Vagina (tissue), 2 donors: ENCODE measurements at places on chromosomes 13 and 19.

- DNase-seq = no peak
These were observed 9.9 kb downstream of the MYDGF start for GRCh38 chr19:4660181-4660791.

DNA sequence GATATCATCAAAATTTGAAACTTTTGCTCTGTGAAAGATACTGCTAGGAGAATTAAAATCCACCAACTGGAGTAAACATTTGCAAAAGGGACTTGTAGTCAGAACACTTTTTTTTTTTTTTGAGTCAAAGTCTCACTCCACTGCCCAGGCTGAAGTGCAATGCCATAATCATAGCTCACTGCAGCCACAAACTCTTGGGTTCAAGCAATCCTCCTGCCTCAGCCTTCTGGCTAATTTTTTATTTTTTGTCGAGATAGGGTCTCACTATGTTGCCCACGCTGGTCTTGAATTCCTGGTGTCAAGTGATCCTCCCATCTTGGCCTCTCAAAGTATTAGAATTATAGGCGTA is 9.7 kb downstream of the ELAVL1 start:
- no peak for DNase-seq

- DNase-seq = peak; percentile 83
These were observed 1.7 kb downstream of the MIER2 start for GRCh38 chr19:342801-343421.

- no peak for DNase-seq
These were observed 2.6 kb upstream of the PSG4 start for GRCh38 chr19:43207991-43208390.

DNA sequence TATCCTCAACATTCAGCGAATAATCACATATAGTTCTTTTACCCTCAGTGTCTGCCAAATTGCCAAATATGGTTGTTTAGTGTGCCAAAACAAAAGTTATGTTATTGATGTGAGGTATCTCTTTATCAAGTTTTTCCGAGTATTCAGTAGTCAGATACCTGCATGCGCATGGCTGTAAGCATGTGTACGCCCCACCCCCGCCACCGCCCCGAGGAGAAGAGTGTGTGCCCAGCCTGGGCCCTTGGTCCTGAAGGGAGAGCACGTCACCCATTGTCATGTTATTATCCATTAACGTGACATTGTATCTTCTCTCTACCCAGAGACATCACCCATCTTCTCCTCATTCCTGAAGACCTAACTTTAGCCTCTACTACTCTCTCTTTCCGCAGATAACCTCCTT is 147.0 kb downstream of the SHISA2 start:
- DNase-seq = no peak

GRCh38 chr13:39144941-39145533 is 106.8 kb downstream of the NHLRC3 start:
- DNase-seq = no peak

GRCh38 chr13:23966221-23966690 is 69.0 kb upstream of the C1QTNF9B start:
- DNase-seq = no peak

DNA sequence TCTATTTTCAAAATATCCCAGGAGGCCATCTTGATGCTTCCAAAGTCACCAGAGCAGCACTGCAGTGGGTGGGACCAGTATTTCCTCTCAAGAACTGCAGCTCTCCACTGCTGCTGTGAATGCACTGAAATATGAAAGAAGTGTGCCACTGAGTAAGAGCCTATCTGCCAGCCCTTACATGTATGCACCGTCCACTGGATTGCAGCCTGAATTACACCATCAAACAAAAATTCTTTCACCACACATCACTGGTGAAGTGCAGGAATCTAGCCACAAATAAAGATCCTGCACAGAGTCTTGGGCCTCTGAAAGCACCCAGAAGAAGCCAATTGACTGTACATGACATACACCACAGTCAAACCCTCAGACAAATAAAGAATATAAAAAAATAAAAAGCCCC is 249.0 kb downstream of the LHFPL6 start:
- no peak for DNase-seq

DNA sequence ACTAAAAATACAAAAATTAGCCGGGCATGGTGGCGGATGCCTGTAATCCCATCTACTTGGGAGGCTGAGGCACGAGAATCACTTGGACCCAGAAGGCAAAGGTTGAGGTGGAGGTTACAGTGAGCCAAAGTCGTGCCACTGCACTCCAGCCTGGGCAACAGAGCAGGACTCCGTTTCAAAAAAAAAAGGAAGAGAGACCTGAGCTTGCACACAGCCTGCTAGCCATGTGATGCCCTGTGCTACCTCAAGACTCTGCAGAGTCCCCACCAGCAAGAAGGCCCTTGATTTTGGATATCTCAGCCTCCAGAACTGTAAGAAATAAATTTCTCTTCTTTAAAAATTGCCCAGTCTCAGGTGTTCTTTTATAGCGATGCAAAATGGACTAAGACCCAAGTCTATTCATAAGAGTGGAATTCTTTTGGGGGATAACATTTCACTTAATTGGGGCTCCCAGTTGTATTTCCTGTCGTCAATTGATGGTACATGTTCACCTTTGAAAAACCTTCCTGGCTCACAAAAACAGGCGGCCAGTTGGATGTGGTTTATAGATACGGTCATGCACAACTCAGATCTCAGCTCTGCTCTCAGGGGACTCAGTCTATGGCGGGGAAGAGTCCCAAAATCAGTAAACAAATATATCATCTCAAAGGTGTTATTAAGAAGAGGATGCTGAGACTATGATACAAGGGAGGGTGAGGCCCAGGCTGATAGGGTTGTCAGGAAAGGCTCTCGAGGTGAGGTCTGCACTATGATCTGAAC is 2.4 kb upstream of the CHERP start:
- DNase-seq = no peak

DNA sequence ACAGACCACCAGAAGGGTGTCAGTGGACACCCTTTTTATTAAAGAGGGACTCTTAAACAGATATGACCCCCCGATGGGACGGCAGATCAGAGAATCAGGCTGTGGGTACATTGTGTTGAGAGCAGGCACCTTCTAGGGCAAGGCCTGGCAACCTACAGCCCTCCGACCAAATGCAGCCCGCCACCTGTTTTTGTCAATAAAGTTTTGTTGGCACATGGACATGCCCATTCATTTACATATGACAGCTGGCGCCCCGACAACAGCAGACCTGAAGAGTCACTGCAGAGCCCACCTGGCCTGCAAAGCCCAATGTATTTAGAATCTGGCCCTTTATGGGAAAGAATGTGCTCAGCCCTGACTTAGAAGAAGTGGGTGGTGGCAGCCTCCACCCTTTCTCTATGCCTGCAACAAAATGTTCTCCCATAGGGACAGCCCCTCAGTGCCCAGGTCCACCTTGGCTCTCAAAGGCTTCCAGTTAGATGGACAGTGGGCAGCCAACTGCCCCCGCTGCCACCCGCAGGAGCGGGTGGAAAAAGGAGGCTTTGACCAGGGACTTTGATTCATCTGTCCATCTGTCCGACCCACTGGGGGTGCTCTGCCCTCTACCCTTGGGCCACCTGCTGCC is 184.9 kb downstream of the PTPRS start:
- DNase-seq = no peak

- DNase-seq = peak; percentile 49
These were observed 91.4 kb downstream of the ATP11A start for GRCh38 chr13:112781287-112781686.

DNA sequence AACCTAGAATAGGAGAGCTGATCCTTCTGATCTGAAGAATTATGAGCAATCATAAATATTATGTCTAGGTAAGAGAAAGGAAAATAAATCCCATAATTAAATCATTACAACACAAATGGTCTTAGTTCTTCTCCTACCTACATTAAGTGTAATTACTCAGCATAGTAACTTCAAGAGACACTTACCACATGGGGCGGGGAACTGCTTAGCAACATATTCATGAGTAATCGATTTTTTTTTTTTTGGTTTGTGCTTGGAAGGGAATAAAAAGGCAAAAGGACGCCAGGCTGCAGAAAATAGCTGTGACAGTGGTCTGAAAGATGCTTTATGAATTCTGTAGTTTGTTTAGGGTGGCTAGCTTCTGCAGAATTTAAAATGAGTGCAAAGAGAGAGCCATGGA is 103.3 kb upstream of the HTR2A start:
- no peak for DNase-seq

GRCh38 chr13:67283637-67284036 is 53.5 kb upstream of the PCDH9 start:
- DNase-seq = no peak
